HFFc6 (cell line): ENCODE measurements at places on chromosomes 6 and 20.

DNA sequence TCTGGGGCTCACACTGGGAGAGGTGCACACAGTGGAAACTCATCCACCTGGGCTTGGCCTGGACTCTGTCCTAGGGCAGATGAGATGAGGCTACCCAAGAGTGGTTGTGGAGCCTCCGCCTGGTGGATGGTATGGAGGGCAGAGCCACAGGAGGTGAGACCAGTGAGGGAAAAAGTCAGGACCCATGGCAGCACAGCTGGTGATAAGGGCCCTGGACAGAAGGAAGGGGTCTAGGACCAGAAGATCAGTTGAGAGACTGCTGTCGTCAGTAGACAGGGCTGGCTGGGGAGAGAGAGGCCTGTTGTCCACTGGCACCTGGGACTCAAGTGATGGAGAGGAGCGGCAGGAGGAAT is 29.8 kb downstream of the PLCG1 start:
- DNase-seq = no peak
- no peak overlapping the region for H3K4me3 ChIP-seq
- no peak overlapping the region for H3K27ac ChIP-seq
- peaks cover 35% of the 10 kb centered on the region for H3K36me3 ChIP-seq

GRCh38 chr6:67231092-67231491 is 1404.0 kb upstream of the ADGRB3 start:
- no peaks in the 10 kb centered on the region for H3K4me1 ChIP-seq
- DNase-seq = no peak

GRCh38 chr20:4638826-4639225 is 82.9 kb upstream of the PRND start:
- H3K27me3 ChIP-seq = no peaks in the 10 kb centered on the region
- no peak for DNase-seq
- H3K4me1 ChIP-seq = peaks cover 6% of the 10 kb centered on the region
- H3K27ac ChIP-seq = no peak overlapping the region
- H3K4me3 ChIP-seq = no peak overlapping the region

- H3K27me3 ChIP-seq = peaks cover 4% of the 10 kb centered on the region
- H3K27ac ChIP-seq = no peak overlapping the region
- H3K4me1 ChIP-seq = no peaks in the 10 kb centered on the region
- DNase-seq = peak; percentile 9
- no peaks in the 10 kb centered on the region for H3K36me3 ChIP-seq
These were observed 86.3 kb upstream of the PROKR2 start for GRCh38 chr20:5402903-5403531.

GRCh38 chr6:18214003-18214402 is 50.3 kb downstream of the DEK start:
- H3K27ac ChIP-seq = no peak overlapping the region; the same call in 1 of the 2 replicates
- no peak for DNase-seq
- H3K36me3 ChIP-seq = peaks cover 39% of the 10 kb centered on the region
- peaks cover 27% of the 10 kb centered on the region for H3K4me1 ChIP-seq
- H3K27me3 ChIP-seq = peaks cover 2% of the 10 kb centered on the region; the same call in 1 of the 2 replicates

DNA sequence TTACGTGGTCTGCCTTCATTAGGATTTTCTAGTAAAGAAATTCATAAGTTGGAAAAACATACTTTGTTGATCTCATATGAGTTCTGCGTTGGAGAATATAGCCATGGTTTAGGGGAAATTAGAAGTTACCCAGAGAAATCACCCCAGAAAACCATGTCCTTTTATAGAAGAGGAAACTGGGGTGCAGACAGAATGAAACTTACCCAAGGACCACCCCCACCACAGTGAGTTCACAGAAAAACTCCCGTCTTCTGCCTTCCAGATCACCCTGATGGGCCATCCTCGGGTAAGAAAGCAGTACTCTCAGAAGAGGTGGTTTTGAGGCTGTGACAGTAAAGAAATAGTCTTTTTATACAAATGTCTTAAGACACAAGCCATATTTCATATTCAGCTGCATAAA is 25.1 kb upstream of the MAFB start:
- no peak overlapping the region for H3K27ac ChIP-seq
- H3K27me3 ChIP-seq = peaks cover 10% of the 10 kb centered on the region
- no peak overlapping the region for H3K4me3 ChIP-seq
- DNase-seq = no peak

- no peak overlapping the region for H3K4me3 ChIP-seq
- peaks cover 29% of the 10 kb centered on the region for H3K4me1 ChIP-seq
- DNase-seq = no peak
- H3K36me3 ChIP-seq = no peaks in the 10 kb centered on the region; the same call in 1 of the 2 replicates
These were observed 3.5 kb downstream of the SIRPA start for GRCh38 chr20:1898482-1899240.

DNA sequence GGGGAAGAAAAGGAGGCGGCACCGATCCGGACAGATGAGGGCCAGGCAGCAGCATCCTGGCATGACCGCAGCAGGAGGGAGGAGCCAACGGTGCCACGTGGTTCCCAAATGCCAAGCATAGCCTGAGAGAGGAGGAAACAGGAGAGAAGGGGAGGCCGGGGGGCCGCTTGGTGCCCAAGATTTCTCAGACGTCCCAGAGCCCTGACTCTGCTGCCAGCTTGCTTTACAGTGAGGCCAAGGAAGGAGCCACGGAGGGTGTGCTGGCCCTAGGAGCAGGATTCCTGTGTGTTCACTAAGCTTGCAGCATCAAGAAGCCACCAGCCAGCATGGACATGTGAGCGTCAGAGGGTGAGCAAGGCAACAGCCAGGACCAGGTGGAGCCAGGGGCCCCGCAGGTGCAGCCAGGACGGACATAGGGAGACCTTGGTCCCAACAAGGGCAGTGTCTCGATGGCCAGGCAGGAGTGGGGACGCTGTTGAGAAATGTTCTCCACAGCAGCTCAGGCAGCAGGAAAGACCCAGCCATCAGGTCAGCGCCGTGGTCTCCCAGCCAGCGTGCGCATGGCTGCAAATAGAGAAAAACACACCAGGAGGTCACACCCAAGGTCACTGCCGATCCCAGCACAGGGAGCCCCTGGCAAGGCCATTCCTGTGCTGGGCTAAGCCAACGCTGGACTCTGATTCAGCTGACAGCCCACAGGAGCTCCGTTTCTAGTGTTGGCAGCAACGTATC is 143.7 kb downstream of the DLL1 start:
- no peak for DNase-seq
- peaks cover 1% of the 10 kb centered on the region; the same call in 1 of the 2 replicates for H3K27me3 ChIP-seq

DNA sequence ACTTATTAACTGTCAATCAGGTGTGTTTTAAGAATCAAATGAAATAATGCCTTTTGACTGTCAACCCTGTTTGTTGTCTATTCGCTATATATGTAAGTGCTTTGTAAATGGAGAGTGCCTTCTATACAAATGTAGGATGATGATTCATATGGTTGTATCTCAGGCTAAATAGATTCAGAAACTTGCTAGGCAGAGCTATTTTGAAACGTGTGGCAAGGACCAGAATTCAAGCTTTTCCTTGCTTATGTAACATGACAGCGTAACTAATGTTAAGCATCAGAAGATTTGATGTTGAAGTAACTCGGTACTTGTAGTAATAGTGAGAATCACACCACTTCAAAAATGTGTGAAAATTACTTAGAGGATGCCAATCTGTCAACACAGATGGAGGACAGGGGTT is 3.4 kb downstream of the OGFRL1 start:
- peaks cover 77% of the 10 kb centered on the region for H3K4me1 ChIP-seq
- H3K27me3 ChIP-seq = no peaks in the 10 kb centered on the region; the same call in 1 of the 2 replicates
- peaks cover 53% of the 10 kb centered on the region for H3K36me3 ChIP-seq
- no peak for DNase-seq
- peak overlapping the region; percentile 89 for H3K4me3 ChIP-seq
- peak overlapping the region; percentile 79 for H3K27ac ChIP-seq

DNA sequence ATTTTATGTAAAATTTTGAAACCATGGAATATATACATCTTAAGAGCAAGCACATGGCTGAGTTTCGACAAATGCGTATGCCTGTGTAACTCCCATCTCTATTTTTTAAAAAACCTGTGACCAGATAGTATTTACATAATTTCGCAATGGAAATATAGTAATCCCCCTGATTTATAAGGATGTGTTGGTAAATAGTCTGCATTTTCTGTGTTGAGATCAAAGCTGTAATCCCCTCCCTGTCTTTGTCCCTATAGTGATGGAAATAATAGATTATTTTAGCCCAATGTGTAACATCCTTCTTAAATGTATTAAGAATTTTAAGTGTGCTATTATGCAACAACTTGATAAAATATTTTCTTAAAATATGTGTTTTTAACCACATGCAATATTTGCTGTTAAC is 267.3 kb downstream of the CDKAL1 start:
- no peaks in the 10 kb centered on the region for H3K27me3 ChIP-seq
- H3K4me1 ChIP-seq = peaks cover 17% of the 10 kb centered on the region
- peaks cover 12% of the 10 kb centered on the region for H3K36me3 ChIP-seq
- no peak overlapping the region; the same call in 1 of the 2 replicates for H3K27ac ChIP-seq
- no peak for DNase-seq

DNA sequence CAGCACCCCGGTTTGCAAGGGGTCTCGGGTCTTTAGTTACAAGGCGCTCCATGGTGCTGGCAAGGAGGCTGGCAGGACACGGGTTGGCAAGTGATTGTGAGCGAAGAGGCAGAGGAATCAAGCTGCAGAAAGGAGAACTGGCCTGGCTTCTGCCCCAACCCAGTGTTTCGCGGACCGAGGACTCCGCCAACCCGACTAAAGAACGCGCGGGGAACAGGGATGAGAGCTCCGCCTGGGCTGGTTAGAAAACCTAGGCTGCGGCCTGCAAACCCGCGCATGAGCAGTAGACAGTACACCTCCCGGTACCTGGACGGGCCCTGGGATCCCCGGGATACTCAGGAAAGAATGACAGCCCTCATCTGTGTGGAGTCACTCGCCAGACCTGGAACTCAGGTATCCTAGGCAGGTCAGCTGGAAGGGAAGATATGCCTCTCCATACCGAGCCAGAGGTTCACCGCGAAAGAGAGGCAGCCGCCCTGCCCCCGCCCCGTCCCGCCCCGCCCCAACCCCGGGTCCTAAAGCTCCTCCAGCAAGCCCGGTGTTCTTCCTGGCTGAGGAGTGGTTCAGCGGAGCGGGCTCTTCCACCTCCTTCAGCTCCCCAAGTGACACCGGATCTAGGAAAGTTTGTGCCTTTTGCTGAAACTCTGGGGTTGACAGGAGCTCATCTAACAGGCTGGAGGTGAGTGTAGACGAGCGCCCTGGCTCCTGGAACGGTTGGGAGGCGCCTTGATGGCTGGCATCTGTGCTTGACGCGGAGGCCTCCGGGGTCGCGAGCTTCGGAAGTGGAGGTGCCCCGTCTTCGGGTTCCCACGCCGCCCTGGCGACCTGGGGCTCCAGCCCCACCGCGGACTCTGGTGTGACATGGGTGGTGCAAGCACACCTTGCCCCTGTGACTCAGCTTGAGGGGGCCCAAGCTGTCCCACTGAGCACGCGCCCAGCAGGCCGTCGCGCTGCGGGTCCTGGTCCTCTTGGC is 1847.3 kb upstream of the DEFB115 start:
- DNase-seq = no peak
- H3K27me3 ChIP-seq = peaks cover 1% of the 10 kb centered on the region
- no peak overlapping the region for H3K27ac ChIP-seq
- H3K4me1 ChIP-seq = no peaks in the 10 kb centered on the region
- peaks cover 22% of the 10 kb centered on the region for H3K36me3 ChIP-seq

- DNase-seq = no peak
- H3K4me3 ChIP-seq = no peak overlapping the region
- no peaks in the 10 kb centered on the region for H3K4me1 ChIP-seq
- H3K27me3 ChIP-seq = no peaks in the 10 kb centered on the region
- no peak overlapping the region for H3K27ac ChIP-seq
These were observed 51.2 kb upstream of the LYRM2 start for GRCh38 chr6:89689732-89690131.

DNA sequence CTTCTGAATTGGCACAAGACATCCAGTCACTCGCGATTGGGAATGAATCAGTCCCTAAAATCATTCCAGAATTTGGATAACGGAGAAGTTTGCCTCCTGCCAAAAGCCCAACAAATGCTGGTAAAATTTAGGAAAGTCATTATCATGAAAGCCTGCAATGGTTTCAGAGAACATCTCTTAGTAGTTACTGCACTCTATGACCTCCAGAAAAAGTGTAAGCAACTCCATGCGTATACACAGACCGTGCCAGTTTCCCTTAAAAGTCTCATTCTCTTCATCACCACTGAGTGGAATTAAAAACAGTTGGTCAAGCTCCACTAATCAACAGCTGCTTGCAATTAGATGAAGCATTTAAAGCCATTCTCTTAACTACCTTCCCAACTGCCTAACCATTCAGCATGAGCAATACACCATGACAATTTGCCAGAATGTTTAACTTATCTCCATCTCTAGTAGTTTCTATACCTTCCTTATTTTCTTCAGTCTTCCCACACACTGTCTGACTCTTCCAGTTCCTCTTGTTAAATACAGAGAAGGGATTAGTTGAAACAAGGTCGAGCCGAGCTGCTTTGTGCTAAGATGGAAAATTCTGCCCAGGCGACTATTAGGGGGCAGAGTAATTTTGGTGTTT is 183.6 kb upstream of the PRDM1 start:
- H3K36me3 ChIP-seq = 0 out of 2 replicates have a peak, but pooled peaks cover 4% of the 10 kb centered on the region
- DNase-seq = peak; percentile 66
- peaks cover 41% of the 10 kb centered on the region for H3K4me1 ChIP-seq
- H3K27ac ChIP-seq = peak overlapping the region; percentile 70
